ENCODE measurements at places on chromosomes 12 and 14. TPM values are rescaled to one million over a fixed set of nuclear protein-coding genes. Genes with fewer than 3 reads are reported as not detected.

DNA sequence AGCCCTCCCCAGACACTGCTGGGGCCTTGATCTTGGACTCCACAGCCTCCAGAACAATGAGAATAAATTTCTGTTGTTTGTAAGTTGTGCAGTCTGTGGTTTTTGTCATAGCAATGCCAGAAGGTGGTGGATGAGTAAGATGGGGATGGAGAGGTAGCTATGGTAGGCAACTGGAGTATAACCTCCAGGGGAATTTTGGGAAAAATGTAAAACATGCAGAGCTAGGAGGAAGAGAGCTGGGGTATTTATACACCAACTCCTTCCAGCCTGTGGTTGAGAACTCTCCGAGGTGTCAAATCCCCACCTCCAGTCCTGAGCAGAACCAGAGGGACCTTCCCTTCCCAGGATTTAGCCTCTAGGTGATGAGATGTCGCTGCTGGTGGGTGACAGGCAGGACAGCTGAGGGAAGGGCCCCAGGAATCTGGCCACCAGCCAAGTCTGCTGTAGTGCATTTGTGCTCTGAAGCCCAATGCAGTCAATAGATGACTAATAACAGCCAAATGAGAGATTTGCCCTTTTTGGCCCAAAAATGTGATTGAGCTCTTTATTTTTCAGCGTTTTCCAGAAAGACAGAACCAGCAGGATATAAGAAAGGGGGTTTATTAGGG is 19.1 kb upstream of the CEP170B start:
- H3K4me1 ChIP-seq, result peaks cover 6% of the 10 kb centered on the region
- peaks cover 46% of the 10 kb centered on the region for H3K27me3 ChIP-seq
- no peaks in the 10 kb centered on the region for H3K36me3 ChIP-seq
- no peak overlapping the region for H3K4me3 ChIP-seq
- H3K27ac ChIP-seq, result no peak overlapping the region
- no peak for DNase-seq

GRCh38 chr12:45208604-45209487 is 7.0 kb upstream of the ANO6 start:
- peaks cover 13% of the 10 kb centered on the region for H3K4me1 ChIP-seq
- DNase-seq, result no peak
- H3K27me3 ChIP-seq, result no peaks in the 10 kb centered on the region
- H3K4me3 ChIP-seq, result no peak overlapping the region

- H3K27ac ChIP-seq, result no peak overlapping the region
- H3K4me1 ChIP-seq, result no peaks in the 10 kb centered on the region
- DNase-seq, result no peak
- H3K4me3 ChIP-seq, result no peak overlapping the region
Measured at GRCh38 chr12:27260746-27261145, 16.7 kb downstream of the STK38L start.

- H3K4me3 ChIP-seq, result no peak overlapping the region
- no peaks in the 10 kb centered on the region for H3K27me3 ChIP-seq
- H3K27ac ChIP-seq, result no peak overlapping the region
- peaks cover 11% of the 10 kb centered on the region for H3K4me1 ChIP-seq
- DNase-seq, result no peak
Measured at GRCh38 chr12:108576660-108577234, 14.4 kb downstream of the ISCU start.

DNA sequence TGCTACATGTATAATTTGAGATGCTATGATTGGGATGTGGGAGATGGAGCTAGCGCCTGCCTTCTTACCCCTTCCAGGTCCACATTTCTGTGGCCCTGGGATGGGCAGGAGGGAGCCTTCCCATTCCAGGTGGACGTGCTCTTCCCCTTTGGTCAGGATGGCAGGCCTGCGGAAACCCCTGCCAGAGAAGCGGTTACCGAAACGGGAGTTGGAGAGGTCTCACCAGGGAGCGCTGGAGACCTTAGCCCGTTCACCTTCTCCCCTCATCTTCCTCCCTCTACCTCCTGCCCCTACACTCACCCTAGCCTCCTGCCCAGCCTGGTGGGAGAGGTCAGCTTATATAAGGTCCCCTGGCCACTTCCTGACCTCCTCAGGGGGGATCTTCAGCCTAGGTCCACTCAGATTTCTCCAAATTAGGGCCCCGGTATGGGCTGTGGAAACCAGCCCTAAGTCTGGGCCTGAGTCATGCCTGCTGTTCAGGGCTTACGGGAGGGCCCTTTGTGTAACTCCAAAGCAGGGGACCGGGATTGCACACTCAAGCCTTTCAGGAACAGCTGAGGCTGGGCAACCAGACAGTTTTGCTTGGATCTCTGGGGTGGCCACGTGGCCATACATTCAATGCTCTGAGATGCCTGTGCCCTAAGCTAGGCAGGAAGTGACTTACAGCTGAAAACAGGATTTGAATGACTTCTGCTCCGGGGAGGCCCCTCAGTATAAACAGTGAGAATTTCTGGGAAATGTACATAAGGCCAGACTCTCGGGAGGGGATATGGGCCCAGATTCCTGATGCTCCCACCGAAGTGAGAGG is 10.2 kb upstream of the MEG3 start:
- no peaks in the 10 kb centered on the region for H3K4me1 ChIP-seq
- no peaks in the 10 kb centered on the region for H3K36me3 ChIP-seq

GRCh38 chr14:32201816-32202490 is at the start of gene RNU6-7:
RNU6-7 (plus strand) TSS chr14:32202045.
- H3K27ac ChIP-seq, result peak within 1 kb of the TSS; percentile 97
- H3K4me3 ChIP-seq, result peak within 1 kb of the TSS; percentile 85
- H3K36me3 ChIP-seq, result no peaks in the 10 kb centered on the region
- peaks cover 16% of the 10 kb centered on the region for H3K4me1 ChIP-seq
- no peak for DNase-seq
- no peaks in the 10 kb centered on the region for H3K27me3 ChIP-seq

GRCh38 chr12:12365931-12366431 is 9.1 kb downstream of the BORCS5 start:
- H3K27ac ChIP-seq, result no peak overlapping the region
- H3K4me3 ChIP-seq, result no peak overlapping the region
- H3K36me3 ChIP-seq, result peaks cover 13% of the 10 kb centered on the region
- no peak for DNase-seq
- H3K27me3 ChIP-seq, result no peaks in the 10 kb centered on the region

- H3K27me3 ChIP-seq, result no peaks in the 10 kb centered on the region
- H3K4me3 ChIP-seq, result no peak overlapping the region
- H3K4me1 ChIP-seq, result no peaks in the 10 kb centered on the region
- H3K27ac ChIP-seq, result no peak overlapping the region
- no peaks in the 10 kb centered on the region for H3K36me3 ChIP-seq
- DNase-seq, result no peak
Measured at GRCh38 chr12:99954724-99955123, 30.0 kb downstream of the ANKS1B start.

CFAP54 gene
- total RNA-seq, result 0.88 TPM

ANKS1B gene
- 0.60 TPM for total RNA-seq

HEATR5A gene
- 12.7 TPM for total RNA-seq

LRP1-AS gene
- not detected for total RNA-seq

TAS2R9 gene
- not detected for total RNA-seq

ARHGEF40 gene
- total RNA-seq, result 0.39 TPM

Data from CD8-positive, alpha-beta memory T cell (primary cell).